Uterine smooth muscle cell (primary cell): ENCODE measurements at places on chromosomes 16 and 17. TPM values are rescaled to one million over a fixed set of nuclear protein-coding genes. Genes with fewer than 3 reads are reported as not detected.

The TAC4 gene
- not detected in 2 replicates for total RNA-seq

The ARHGDIG gene
- total RNA-seq = 0.12 and 0.44 TPM in 2 replicates

The KRTAP4-5 gene
- not detected in 2 replicates for total RNA-seq

The TEFM gene
- total RNA-seq = 13.6 and 16.8 TPM in 2 replicates

The ZKSCAN2 gene
- total RNA-seq = 4.3 and 5.1 TPM in 2 replicates

The KRTAP4-9 gene
- total RNA-seq = 0.12 TPM in 1 of 2 replicates, not detected in the other

The PRRT2 gene
- 1.8 and 2.9 TPM in 2 replicates for total RNA-seq

The CRYBA1 gene
- total RNA-seq = not detected in 2 replicates

The NTN3 gene
- 0.89 and 2.4 TPM in 2 replicates for total RNA-seq

The PSMD12 gene
- 28.6 and 45.0 TPM in 2 replicates for total RNA-seq

The BEAN1 gene
- 0.11 and 0.12 TPM in 2 replicates for total RNA-seq

The SPN gene
- not detected in 2 replicates for total RNA-seq

The PPP1R27 gene
- not detected in 2 replicates for total RNA-seq

The PLXDC1 gene
- 0.11 TPM in 1 of 2 replicates, not detected in the other for total RNA-seq

The TEX14 gene
- under 0.01 and 0.11 TPM in 2 replicates for total RNA-seq

The MT1M gene
- total RNA-seq = 0.50 and 1.8 TPM in 2 replicates

The DHRS7C gene
- not detected in 2 replicates for total RNA-seq

The PCGF2 gene
- total RNA-seq = 2.2 and 4.0 TPM in 2 replicates

The PLCD3 gene
- total RNA-seq = 21.0 and 23.0 TPM in 2 replicates

The HASPIN gene
- 2.5 and 8.9 TPM in 2 replicates for total RNA-seq

The CBFA2T3 gene
- total RNA-seq = not detected in 2 replicates

The HBA2 gene
- not detected in 2 replicates for total RNA-seq

The KRTAP1-1 gene
- 0.55 and 0.87 TPM in 2 replicates for total RNA-seq

The SLC5A10 gene
- total RNA-seq = under 0.01 TPM in 1 of 2 replicates, not detected in the other

The CD300LB gene
- total RNA-seq = not detected in 2 replicates

The VAC14 gene
- total RNA-seq = 30.2 and 35.4 TPM in 2 replicates

The MSI2 gene
- 13.1 and 19.1 TPM in 2 replicates for total RNA-seq

The EVI2B gene
- total RNA-seq = 0.12 TPM in 1 of 2 replicates, not detected in the other

The MAPT gene
- 0.33 and 0.75 TPM in 2 replicates for total RNA-seq

The MRPL10 gene
- 21.4 and 22.5 TPM in 2 replicates for total RNA-seq

The HS3ST6 gene
- total RNA-seq = not detected in 2 replicates

The CES5A gene
- total RNA-seq = not detected in 2 replicates
